K562 (cell line): ENCODE measurements at places on chromosomes 3 and 15.

DNA sequence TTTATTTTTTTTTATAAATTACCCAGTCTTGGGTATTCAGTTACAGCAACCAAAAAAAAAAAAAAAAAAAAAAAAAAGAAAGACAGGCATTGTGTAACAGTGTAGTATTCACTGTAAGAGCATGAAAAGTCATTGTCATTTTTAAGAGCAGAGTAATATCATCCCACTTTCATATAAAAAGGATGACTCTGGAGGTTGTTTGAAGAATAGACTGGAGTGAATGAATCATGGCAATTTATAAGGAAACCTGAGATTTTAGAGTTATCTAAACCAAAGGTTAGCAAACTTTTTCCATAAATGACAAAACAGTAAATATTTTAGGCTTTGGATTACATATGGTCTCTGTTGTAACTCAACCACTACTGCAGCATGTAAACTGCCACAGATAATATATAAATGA lies 794.9 kb downstream of the NTRK3 start:
- DNase-seq, result no peak

GRCh38 chr3:179224584-179224983 lies 26.3 kb downstream of the KCNMB3 start:
- no peak for DNase-seq

GRCh38 chr15:76162784-76163456 lies 103.1 kb downstream of the TMEM266 start:
- no peak for DNase-seq

DNA sequence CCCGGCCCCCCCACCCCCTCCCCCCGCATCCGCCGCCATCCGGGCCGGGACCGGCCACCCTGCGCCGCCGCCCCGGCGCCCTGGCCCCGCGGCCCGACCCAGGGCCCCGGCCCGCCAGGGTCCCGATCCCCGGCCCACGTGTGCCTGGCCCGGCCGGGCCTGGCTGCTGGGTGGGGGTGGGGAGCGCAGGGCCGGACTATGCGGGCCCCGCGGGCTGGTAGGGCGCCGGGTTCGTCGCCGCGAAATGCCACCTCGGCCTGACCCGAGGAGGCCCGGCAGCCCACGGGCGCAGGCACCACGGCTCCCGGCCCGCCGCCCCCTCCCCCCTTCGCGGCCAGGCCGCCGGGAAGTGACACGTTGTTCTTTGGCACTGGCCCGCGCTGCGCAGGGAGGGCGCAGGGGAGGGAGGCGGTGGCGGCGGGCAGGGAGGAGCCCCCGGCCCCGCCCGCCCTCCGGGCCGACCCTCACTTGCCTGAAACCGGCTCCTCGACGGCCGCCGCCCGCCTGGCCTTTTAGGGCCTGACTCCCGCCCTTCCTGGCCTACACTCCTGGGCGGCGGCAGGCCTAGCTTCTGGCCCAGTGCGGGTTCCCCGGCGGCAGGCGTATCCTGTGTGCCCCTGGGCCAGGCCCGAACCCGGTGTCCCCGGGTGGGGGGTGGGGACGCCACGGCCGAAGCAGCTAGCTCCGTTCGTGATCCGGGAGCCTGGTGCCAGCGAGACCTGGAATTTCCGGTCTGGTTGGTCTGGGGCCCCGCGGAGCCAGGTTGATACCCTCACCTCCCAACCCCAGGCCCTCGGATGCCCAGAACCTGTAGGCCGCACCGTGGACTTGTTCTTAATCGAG lies 515 bp downstream of the EIF4G1 start:
- peak; percentile 85 for DNase-seq

GRCh38 chr3:72232331-72232730 lies 447.4 kb upstream of the PROK2 start:
- DNase-seq, result no peak

DNA sequence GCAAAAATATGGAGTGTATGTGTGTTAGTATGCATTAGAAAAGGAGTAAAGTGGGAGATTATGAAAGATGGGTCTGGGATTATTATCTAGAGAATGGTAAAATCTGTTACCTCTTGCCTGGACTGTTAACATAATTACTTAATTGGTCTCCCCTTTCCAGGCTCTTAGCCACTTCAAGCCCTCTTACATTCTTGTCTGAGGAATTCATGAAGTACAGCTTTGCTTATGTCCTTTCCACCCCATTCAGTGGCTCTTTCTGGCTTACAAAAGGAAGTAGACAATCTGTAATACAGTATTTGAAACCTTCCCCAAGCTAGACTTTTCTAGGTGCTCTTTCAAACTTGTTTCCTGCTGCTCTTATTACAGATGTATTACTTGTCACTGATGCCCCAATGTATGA lies 129.8 kb downstream of the MBNL1 start:
- no peak for DNase-seq

DNA sequence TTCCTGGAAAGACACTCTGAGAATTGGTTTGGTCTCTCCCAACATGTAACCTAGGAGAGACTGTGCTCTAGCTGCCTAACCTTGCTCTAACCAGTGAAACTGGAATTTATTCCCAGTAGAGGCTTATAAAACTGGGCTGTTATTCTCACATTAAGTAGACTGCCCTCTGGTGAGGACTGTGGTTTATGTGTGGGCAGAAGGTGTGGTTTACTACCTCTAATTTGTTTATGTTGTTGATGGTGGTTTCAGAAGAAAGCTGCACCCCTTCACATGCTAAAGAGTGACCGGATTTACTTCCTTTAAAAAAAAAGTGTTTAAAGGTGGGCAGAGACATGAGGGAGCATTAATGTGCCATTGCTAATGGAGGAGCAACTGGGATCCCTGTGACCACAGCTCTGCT lies 273.2 kb downstream of the MECOM start:
- DNase-seq, result no peak

DNA sequence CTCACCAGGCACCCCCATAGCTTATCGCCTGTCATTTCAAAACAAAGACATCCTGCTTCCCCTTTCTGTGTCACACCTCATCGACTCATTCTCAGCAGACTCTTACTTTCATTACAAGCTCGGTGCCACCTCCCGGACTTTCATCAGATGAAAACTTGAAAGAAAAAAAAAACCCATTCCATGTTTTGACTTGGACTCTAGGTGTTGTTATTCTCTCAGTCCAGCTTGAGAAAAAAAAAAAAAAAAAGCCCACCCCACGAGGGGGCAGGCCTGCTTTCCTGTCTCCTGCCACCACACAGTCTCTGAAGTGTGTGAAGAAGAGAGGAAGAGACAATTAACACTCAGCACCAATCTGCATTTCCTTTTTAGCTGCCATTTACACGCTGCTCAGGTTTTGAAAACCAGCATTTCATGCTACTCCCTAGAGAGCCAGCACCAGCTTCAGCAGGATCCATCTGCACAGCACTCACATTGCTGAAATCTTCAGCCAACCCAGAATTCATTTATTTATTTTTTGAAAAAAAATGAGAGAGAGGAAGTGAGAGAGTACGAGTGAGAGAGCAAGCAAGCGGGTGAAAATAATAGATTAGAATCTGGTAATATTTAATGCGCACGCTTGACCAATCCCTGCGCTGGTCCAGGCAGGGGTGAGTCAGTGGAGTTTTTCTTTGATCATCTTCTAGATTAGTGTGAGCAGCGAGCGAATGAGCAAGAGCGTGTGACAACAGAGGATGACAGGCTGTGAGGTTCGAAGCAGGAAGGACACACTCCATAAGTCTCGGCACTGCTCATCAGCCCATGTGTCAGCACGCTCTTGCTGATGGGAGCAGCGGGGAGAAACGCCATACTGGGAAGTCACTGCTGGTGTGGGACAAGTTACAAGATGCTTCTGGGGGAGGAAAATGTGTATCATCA lies 23.5 kb downstream of the ZNF80 start:
- no peak for DNase-seq

DNA sequence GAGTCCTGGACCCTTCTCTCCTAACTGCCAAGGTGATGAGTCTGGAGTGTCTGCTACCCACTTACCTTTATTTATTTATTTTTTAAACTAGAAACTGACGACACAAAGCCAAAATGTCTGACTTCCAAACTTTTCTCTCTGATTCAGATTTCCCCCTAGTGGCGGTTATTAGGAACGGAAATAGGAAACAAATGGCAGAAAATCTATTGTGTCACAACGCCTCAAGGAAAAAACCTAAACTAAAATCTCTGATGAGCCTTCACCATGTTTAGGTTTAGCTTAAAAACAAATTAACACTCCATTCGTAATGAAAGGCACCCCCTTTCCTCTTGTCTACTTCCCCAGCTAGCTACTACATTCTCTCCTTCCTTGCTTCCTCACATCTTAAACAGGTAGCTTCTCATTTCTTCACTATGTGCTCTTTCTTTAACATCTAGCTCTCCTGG lies 94.0 kb upstream of the MEX3B start:
- DNase-seq, result peak; percentile 38

GRCh38 chr3:16697443-16698147 lies 92.4 kb upstream of the DAZL start:
- no peak for DNase-seq

- DNase-seq, result no peak
Measured at GRCh38 chr3:129266651-129267050, 12.0 kb upstream of the HMCES start.

DNA sequence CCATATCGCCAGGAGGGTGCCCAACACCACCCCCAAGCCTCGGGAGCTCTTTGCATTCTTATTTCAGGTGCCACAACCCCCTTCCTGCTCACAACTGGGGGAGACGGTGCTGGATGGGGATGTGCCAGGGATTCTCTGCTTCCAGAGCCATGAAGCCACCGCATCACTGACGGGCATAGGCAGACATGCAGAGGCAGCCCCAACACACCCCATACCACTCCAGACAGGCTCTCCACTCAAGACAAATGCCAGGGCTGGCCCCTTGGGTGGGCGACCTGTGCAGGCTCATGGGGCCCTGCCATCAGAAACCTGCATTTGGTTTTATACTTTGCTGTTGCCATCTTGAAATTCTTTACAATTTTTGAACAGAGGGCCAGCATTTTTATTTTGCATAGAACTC lies 27.0 kb upstream of the TRPM1 start:
- DNase-seq, result no peak

- peak; percentile 46 for DNase-seq
Measured at GRCh38 chr3:197007296-197007940, 22.2 kb downstream of the MELTF start.

DNA sequence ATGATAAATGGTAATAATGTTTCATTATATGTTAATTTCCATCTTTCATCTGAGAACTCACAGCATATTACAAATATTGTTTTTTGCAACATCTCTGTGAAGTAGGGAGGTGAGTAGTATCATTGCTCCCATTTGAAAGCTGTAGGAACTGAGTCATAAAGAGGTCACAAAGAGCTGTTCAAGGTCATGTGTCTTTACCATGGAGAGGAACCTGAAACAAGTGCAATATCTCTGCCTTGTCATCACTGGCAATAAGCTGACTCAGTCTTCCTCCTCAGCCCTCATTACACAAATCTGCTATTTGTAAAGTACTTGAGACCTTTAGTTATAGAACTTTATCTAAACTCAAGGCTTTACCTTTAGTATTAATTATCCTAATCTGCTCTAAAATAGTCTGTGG lies 4.4 kb upstream of the ATP13A4 start:
- no peak for DNase-seq

DNA sequence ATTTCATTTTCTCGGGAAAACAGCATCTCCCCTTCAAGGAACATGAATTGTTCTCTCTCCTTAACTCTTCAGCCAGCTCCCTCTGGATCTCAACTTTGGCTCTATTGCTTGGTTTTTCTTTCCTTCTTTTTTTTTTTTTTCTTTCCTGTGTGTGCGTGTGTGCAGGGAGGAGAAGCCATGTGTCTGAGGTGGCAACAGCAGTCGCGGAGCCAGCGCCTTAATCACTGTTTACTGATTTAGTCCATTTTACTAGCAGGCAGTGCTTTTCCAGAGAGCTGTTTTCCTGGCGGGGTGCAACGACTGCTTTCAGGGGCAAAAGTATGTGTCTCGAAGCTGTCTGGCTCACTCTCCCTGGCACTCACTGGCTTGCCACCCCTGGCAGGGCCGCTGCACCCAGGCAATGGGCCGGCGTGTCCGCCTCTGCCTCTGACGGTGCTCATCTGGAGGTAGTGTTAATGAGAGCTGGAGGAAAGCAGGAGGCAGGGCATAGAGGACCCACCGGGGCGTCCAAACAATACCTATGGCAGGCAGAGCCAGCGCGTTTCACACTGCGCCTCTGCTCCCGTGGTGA lies 835.4 kb upstream of the NR2F2 start:
- DNase-seq, result no peak

- no peak for DNase-seq
Measured at GRCh38 chr3:103269287-103269686, 834.5 kb downstream of the ZPLD1 start.

- no peak for DNase-seq
Measured at GRCh38 chr15:76084256-76084655, 24.5 kb downstream of the TMEM266 start.

- no peak for DNase-seq
Measured at GRCh38 chr3:13146643-13147143, 73.5 kb upstream of the IQSEC1 start.

GRCh38 chr3:59608356-59608755 lies 558.5 kb upstream of the CFAP20DC start:
- no peak for DNase-seq
